T-cell (primary cell): ENCODE measurements at places on chromosomes 11 and 22. TPM values are rescaled to one million over a fixed set of nuclear protein-coding genes. Genes with fewer than 3 reads are reported as not detected.

GRCh38 chr22:41340357-41340756 is 39.0 kb downstream of the ZC3H7B start:
- no peak for DNase-seq

GRCh38 chr11:121466063-121466794 is 13.5 kb upstream of the SORL1-AS1 start:
- DNase-seq, result no peak

OR2AG2 gene
- not detected for total RNA-seq

- no peak for DNase-seq
These were observed 14.4 kb upstream of the CTTN start for GRCh38 chr11:70383664-70384565.

- no peak for DNase-seq
These were observed 50.3 kb upstream of the SORL1-AS1 start for GRCh38 chr11:121503051-121503450.

GRCh38 chr22:25557218-25557617 is 7.3 kb upstream of the GRK3 start:
- no peak for DNase-seq
